ENCODE measurements at places on chromosomes 7 and 10. TPM values are rescaled to one million over a fixed set of nuclear protein-coding genes. Genes with fewer than 3 reads are reported as not detected.

The STAMBPL1 gene
- total RNA-seq: 1.3 TPM

The MBLAC1 gene
- 1.8 TPM for total RNA-seq

The SRRM3 gene
- total RNA-seq: 2.5 TPM

The SP8 gene
- not detected for total RNA-seq

The HMX3 gene
- total RNA-seq: not detected

The ITGB8 gene
- total RNA-seq: 0.32 TPM

The RELN gene
- 899 TPM for total RNA-seq

The TEX36 gene
- not detected for total RNA-seq

The NAT16 gene
- not detected for total RNA-seq

The LRGUK gene
- total RNA-seq: 0.16 TPM

The OR6B1 gene
- not detected for total RNA-seq

The ANLN gene
- 41.1 TPM for total RNA-seq

The CFAP46 gene
- total RNA-seq: 0.82 TPM

The POLR2J2 gene
- 0.97 TPM for total RNA-seq

The SPDYE6 gene
- total RNA-seq: 0.06 TPM

The ARHGEF35 gene
- 0.32 TPM for total RNA-seq

The LRRTM3 gene
- total RNA-seq: not detected

The CTAGE15 gene
- not detected for total RNA-seq

The MAGI2 gene
- 0.81 TPM for total RNA-seq

The KDM7A gene
- total RNA-seq: 10.1 TPM

The ACSL5 gene
- total RNA-seq: 35.8 TPM

The TRPV5 gene
- not detected for total RNA-seq

The SCART1 gene
- total RNA-seq: 0.49 TPM

The AGBL3 gene
- 1.6 TPM for total RNA-seq

Data from bladder microvascular endothelial cell (primary cell).